ENCODE measurements at places on chromosomes 1 and 21. TPM values are rescaled to one million over a fixed set of nuclear protein-coding genes. Genes with fewer than 3 reads are reported as not detected.

DNA sequence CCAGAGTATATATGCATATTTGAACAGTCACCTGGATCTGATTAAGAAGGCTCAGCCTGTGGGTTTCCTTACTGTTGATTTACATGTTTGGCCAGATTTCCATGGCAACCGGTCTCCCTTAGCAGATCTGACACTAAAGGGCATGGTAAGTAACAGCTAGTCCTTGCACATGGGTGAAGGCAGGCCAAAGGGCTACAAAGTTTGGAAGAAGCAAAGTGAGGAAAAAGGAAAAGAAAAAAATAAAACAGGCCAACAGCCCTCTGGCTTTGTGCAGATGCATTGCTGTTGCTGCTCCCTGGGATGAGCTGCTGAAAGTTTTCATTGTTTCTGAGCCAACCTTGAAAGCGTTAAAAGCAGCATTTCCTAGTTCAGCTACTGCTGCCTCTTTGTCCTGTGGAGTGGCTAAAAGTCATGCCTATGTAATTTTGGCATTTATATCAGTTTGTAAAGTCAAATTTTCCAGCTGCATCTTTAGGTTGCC lies 176.5 kb upstream of the HOOK1 start:
- DNase-seq = no peak

DNA sequence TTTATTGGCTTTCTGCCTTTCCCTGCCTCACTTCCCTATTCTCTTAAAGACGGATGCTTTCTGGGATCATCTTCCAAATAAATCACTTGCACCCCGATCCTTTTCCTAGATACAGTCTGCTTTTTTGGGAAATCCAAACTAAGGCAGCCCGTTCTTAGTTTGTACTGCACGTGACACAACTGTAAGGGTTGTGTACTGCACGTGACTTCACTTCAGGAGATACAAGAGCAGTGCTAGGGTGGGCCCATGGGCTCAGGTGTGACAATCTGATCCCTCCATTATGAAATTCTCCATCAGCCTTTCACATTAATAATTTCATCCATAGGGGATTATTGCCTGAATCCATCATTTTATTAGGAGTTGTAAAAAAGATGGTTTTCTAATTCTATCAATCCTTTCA lies 33.8 kb upstream of the SPOCD1 start:
- no peak for DNase-seq

DNA sequence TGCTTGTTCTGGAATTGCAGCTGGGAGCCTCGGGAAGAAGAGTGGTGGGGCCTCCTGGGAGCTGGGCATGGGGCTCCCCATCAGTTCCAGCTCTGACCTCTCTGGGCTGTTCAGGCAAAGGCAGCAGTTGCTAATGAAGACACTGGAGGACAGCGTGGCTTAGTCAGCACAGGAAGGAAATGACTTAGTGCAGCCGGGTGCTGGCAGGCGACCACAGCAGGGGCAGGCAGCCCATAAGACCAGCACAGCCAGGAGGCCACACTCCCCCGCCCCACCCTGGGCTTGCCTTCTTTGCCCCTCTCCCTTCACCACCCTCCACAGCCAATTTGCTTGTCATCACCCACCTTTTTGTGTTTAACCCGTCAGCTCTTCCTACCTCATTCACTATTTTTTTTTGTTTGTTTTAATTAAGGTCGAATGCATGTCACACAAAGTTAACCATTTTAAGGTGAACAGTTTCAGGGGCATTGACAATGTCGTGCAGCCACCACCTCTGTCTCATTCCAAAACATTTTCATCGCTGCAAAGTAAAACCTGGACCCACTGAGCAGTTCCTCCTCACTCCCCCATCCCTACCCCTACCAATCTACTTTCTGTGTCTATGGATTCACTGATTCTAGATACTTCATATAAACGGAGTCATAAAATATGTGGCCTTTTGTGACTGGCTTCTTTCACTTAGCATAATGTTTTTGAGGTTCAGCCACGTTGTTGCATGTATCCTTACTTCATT lies 10.9 kb downstream of the OLIG2 start:
- no peak for DNase-seq

GRCh38 chr1:204398197-204399125 lies 13.2 kb downstream of the PPP1R15B start:
- DNase-seq = peak; percentile 44

GRCh38 chr1:28157894-28158293 lies 18.6 kb downstream of the PTAFR start:
- no peak for DNase-seq

- DNase-seq = no peak
These were observed 16.2 kb upstream of the DNASE2B start for GRCh38 chr1:84382127-84382526.

DNA sequence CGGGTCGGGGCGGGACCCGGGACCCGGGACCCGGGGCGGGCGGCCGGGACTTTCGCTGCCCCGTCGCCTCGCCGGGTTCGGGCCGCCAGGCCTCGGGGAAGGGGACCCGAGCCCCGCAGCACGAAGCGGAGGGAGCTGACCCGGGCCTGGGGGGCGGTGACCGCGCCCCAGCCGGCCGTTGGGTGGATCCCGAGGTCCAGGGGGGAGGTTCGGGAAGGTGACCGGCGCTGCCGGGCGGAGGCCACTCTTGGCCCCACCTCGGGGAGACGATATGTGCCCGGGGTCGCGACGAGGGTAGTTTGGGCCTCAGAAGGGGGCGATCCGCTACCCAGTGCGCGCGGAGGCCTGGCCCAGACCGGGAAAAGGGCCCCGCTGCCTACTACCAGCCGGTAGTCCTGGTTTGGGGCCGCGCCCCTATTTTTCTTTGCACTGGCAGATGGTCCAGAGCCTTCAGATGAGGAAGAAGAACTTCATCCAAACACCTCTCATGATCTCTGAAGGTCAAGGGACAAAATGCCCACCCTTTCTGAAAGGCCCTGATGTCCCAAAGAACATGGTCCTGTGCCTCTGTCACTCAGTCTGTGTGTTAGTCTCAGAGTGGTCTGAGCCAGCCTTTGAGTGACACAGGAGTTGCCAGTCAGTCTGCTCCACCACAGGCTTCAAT lies 766 bp downstream of the AGO4 start:
- DNase-seq = peak; percentile 47

DNA sequence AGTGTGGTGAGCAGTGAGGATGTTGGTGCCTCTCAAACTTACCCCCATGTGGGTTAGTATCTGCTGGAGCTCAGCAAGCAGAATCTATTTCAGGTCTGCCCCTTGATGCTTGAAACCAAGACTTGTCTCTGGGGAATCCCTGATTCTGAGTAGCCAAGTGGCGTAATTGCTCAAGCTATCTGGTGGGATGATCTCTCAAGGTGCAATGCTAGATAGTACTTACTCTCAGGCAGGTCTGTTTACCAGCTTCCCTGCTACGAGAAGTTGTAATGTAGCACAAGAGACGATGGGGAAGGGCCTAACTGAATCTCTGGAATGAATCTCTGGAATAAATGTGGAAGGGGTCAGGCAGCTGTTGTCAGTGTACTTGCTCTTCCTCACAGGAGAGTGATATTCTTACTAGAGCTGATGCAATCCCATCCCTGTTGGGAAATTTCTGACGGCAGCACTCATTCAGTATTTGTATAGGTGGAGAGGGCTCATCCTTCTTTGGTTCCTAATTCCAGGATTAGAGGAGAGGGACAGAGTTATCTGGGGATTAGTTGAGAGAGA lies 65.4 kb downstream of the MACF1 start:
- DNase-seq = no peak

- DNase-seq = peak; percentile 75
These were observed 22.9 kb upstream of the LDLRAP1 start for GRCh38 chr1:25520446-25521061.

GRCh38 chr1:208767816-208768215 lies 523.6 kb upstream of the PLXNA2 start:
- no peak for DNase-seq

DNA sequence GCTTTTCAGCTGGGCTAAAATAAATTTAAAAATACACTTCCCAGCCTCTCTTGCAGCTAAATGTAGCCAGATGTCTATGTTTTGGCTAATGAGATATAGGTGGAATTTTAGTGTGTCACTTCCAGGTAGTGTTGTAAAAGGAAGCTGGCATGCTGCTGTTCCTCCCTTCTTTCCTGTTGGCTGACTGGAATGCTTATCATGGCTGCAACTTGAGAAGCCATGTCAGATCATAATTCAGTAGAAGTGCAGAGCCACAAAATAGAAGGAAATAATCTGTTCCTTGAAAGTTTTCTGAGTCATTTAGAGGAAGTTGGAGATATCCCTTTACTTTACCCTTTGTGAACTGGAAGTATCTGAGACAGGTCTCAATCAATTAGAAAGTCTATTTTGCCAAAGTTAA lies 10.9 kb upstream of the RBM15 start:
- DNase-seq = no peak

DNA sequence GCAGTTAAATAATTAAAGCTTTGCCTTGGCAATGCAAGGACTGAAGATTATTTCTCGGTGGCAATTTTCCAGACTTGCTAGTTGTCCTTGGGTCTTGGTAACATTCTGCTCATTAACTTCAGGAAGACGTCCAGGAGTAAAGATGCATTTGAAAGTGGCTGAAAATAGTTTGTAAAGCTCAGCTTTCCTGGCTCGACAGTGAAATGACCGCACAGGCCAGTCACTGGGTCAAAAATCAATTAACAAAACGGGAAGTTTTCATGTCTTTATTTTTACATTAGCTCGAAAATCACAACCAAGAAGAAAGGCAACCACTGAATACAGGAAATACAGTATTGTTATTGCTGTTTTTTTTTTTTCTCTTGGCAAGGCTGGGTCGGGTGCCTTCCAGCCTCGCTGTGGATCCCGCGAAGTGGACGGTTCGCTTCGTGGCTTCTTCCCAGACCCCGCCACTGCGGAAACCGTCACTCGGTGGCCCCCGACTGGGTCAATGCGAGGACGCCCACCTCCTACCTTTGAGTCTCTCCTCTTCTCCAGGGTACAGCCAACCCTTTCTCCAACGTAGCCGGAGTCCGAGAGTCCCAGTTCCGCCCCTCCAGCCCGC lies 479 bp upstream of the SNX7 start:
- DNase-seq = no peak

GRCh38 chr1:117389779-117390178 lies 22.5 kb downstream of the MAN1A2 start:
- DNase-seq = no peak

- DNase-seq = no peak
These were observed 2.7 kb upstream of the SLC1A7 start for GRCh38 chr1:53145051-53145600.

DNA sequence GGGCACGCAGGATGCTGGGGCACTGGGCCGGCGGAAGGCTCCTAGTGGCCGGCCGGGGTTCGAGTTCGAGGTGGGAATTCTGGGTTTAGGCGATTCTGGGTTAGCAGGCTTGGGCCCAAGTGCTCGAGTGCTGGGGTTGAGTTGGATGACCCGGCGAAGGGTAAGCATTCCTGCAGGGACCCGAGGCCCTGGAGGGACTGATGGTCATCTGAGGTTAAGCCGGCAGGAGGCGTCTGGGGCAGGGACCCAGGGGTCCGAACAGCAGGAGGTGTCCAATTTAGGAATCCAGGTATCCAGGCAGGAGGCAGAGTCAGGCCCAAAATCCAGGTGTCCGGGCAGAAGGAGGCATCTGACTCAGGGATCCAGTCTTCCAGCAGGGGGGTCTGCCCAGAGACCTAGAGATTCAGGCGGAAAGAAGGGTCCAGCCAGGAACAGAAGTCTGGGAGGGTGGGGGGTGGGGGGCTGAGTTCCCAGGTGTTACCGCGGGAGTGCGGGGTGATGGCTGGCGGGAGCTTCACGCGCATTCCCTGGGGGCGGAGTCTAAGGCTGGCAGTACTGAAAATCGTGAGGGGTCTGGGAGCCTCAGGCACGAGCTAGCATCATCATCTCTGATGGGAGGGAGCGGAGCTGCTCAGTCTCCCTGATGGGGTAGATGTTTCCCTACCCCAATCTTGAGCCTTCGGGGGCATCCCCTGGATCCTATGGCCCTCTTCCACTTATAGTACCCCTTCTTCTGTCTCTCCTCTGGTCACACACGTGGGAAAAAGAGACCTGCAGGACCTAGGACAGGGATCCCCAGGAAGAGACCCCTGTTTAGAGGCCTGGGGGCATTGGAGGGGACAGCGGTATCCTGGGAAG lies 585 bp downstream of the GPR3 start:
- DNase-seq = no peak

The HTR1D gene
- not detected for total RNA-seq

The VHLL gene
- not detected for total RNA-seq

The FBLIM1 gene
- 82.8 TPM for total RNA-seq

The SLC41A1 gene
- total RNA-seq = 206 TPM

The KRTCAP2 gene
- 156 TPM for total RNA-seq

The CD1C gene
- total RNA-seq = not detected

The UBXN10 gene
- total RNA-seq = 3.1 TPM

The TCHH gene
- total RNA-seq = 0.08 TPM

The SH3D21 gene
- 2.5 TPM for total RNA-seq

The TNFRSF25 gene
- 5.9 TPM for total RNA-seq

The PGLYRP3 gene
- not detected for total RNA-seq

The DIO1 gene
- total RNA-seq = not detected

The RPE65 gene
- not detected for total RNA-seq

Data from left cardiac atrium (tissue), 4 donors.